ENCODE measurements at places on chromosomes 5 and 9. TPM values are rescaled to one million over a fixed set of nuclear protein-coding genes. Genes with fewer than 3 reads are reported as not detected.

- DNase-seq, result no peak
Observed at GRCh38 chr9:12993466-12993865, 218.6 kb downstream of the LURAP1L start.

DNA sequence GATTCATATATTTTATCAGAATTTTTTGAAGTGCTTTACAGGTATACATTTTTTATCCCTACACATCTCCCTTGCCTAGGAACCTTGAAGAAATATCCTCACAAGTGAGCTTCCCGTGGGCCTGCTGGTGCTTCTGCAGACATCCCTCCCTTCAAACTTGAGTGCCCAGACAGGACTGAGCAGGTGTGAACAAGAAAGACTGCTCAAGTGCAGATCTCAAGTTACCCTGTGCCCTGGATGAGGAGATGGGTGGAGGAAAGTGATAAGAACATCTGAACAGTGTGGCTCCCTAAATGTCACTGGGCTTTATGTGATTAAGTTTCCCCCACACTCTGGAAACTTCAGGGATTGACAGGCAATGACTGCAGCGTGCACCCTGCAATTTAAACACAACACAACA is 209.8 kb downstream of the TLE1 start:
- DNase-seq, result no peak

SPATA31C1 gene
- not detected for total RNA-seq

BTNL8 gene
- not detected for total RNA-seq

ESM1 gene
- total RNA-seq, result 3.9 TPM
